ENCODE measurements at places on chromosomes 1 and 21.

DNA sequence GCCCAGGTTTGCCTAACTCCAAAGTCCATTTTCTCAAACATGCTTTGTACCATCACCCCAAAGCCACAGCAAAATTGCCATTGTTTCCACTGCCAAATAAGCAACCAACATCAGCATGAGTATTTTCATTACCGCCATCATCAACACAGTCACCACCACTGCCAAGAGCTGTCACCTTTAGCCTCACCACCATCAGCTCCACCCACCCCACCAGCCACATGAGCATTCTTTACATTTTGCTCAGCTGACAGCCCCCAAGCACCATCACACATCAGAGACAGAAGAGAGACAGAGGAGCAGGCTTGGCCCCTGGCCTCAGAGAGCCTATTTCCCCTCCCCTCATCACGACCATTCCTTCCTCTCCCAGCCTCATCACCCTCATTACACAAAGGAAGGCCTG, 42.7 kb downstream of the TAS1R2 start:
- DNase-seq = no peak

DNA sequence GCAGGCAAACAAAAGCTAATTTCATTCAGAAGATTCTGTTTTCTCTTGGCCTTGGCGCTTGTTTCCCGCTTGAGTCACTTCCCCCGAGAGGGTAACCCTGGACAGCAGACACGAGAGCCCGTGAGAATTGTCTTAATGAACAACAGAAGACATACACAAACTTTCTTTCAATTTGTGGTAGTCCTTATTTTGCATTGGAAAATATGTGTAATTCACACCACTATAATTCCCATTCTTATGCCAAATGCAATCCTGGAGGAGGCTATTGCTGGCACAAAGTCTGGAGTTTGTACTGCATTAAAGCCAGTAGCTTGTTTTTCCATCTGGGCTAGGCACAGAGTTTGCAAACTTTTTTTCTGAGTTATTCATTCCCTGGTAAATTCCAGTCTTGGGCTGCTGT, 109.8 kb upstream of the IVNS1ABP start:
- DNase-seq = no peak

DNA sequence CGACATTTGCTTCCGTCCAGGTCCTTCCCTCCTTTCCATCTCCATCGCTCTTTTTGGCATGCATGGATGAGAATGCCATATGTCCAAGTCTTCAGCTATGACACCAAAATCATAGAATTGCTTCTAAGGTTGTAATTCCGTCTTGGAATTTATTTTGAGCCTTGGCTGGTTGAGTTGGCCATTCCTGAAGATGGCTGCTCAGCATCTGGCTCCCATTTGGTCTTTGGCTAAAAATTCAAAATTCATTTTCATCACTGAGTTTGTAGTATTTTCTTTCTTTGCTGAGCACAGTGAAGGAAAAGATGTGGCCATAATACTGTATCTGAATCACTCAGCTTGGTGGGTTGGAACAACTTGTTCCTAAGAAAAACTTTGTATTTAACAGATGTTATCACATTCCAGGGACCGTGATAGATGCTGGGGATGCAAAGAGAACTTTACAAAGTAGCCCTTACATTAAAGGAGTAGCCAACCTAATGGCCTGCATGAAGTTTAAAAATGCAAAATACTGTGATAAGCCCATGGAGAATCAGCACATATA, 15.6 kb downstream of the JUN start:
- DNase-seq = no peak

- DNase-seq = no peak
Measured at GRCh38 chr1:19360432-19360831, 48.3 kb downstream of the SLC66A1 start.

DNA sequence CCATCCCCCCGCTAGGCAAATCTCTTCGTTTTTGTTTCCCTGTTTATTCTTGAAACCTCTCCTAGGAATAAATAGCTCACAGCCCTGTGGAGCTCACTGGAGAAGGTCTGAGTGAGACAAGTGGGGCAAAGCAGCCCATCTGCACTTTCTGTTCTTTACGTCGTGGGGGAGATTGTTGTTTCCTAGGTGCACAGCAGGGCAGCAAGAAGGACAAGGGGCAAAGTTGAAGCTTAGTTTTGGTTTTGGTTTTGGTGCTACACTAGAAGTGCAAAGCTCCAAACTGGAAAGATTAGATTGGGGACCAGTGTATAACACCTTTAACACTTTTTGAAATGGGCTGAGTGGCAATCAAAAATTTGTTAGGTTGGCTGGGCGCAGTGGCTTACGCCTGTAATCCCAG, 76.6 kb downstream of the GPR88 start:
- DNase-seq = no peak

DNA sequence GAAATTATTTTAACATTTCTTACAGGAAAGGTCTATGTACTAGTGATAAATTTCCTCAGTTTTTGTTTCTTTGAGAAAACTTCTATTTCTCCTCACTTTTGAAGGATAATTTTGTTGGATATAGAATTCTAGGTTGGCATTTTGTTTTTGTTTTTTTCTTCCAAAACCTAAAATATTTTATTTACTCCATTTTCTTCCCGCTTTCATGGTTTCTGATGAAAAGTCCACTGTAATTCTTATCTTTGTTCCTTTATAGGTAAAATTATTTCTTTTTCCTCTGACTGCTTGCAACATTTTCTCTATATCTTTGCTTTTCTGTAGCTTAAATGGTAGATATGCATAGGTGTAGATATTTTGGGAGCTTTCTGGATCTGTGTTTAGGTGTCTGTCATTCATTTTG, 153.9 kb upstream of the DSCAM start:
- DNase-seq = no peak

DNA sequence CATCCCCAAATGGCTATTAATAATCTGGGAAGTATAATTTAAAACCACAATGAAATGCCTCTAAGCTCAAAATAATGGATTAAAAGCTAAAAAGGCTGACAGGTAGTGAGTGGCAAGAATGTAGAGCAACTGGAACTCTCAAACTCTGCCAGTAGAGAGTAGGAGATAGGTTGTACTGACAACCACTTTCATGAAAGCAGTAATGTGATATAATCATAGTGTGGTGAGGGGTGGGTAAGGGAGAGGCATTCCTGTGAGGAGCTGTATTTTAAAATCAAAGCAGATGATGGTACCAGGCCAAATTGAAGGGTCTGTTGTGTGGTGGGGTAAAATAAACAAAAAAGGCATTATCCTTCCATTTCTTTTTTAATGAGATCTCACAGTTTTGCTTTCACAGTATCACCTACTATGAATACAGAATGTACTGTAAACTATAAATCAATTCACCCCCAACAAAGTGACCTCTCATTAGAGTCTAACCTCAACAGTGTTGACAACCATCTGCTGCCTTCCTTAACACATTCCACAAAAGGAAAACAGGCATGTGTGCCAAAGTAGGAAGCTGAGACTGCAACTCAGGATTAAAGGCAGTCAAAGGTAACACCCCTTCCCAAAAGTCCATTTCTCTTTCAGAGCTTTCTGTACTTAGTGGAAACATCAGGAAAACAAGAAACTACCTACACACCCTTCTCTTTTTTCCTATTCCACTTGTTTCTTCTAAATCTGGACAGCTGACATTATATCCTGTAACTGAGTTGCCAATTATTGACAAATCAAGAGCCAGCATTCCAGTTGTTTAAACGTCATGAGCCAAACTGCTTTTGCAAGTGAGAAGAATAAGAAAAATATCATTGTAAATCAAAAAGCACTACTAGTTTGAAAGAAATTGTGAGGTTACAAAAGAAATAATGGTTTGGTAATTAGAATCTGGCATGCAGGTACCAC, 130.8 kb downstream of the FAF1 start:
- DNase-seq = no peak

DNA sequence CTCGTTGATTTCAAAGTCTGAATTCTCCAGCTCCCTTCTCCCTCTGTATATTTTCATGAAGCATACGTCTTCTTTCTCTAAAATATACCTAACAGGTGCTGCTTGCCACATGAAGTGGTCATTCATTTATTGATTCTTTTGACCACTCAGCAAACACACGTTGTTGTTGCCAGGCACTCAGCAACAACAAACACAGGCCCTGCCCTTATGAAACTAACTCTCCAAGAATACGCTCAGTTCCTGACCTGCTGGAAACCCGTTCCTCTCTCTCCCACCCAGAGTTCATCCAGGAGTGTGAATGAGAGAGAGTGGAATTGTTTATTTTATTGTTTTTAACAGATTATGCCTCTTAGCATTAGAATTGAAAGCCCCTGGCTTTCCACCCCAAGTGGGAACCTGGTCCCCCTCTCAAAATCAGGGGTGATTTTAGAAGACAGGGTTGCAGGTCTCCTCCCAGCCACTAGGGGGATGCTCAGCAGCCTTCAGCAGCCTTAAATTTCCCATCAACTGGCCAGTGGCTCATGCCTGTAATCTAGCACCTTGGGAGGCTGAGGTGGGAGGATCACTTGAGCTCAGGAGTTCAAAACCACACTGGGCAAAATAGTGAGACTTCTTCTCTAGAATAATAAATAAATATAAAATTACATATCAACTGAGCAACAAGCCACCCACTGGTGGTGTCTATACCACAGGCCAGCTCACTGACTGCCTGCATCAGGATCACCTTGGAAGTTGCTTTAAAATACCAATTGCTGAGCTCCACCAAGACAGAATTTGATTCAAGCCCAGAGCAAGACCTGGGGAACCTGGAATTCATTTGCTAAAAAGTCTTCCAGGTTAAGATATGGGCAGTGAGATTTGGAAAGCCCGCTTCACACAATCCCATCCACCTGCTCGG, 181.0 kb upstream of the KLHDC7A start:
- DNase-seq = peak; percentile 42

DNA sequence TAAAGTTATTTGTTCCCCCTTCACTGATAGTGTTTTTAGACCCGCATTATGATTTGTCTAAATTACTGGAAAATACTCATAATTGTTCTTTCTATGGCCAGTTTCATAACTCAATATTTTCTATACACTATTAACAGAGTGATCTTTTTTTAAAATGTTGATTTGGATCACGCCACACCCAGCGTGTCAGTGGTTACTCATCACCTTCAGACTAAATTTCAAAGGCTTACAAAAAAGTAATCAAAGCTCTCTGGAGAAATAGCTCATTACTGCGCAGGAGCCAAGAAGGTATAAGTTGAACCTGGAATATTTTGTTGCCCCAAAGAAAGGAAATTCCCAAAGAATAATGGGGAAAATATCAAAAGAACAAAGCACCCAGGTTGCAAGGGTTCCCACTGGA, 104.9 kb downstream of the EVI5 start:
- no peak for DNase-seq

GRCh38 chr21:20459838-20460237, 538.4 kb upstream of the NCAM2 start:
- DNase-seq = no peak

DNA sequence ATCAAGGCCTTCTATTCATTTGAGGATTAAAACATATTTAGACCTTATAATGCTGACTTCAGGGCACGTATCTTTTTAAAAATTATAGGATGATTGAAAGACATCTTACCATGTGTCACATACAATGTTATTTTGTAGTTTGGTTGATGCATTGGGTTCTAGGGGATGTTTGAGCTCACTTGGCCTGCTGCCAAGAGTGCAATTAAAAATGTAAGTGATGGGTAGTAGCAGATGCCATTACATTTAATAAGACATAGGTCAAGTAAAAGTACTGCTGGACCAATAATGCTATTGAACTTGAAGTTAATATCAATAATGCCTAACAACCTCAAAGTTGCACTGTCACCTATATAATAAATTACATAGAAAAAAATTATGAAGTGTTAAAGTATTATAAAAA, 616.5 kb upstream of the RGS18 start:
- no peak for DNase-seq

DNA sequence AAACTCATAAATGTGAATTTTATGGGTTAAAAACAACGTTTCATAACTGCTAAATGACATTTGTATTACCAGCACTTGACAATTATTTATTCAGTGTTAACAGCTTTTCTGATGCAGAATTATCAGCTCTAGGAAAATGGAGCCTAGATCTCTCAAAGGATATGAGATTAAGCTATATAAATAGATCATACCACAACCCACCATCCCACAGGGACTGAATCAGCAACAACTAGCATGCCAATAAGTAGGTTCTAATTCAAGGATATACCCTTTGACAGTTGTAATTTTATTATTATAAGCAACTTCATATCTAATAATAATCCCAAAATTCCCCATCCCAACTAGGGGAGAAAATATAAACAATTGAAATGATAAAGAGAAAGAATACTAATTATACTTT, 275.4 kb upstream of the RGS18 start:
- DNase-seq = no peak

- peak; percentile 93 for DNase-seq
Measured at GRCh38 chr21:44299458-44300261, at the start of gene PFKL. Gene PFKL (plus strand): TSS chr21:44300053. CDS start chr21:44300106, 53 bp downstream.
